Cardiac fibroblast (primary cell): ENCODE measurements at places on chromosomes 2 and 18.

DNA sequence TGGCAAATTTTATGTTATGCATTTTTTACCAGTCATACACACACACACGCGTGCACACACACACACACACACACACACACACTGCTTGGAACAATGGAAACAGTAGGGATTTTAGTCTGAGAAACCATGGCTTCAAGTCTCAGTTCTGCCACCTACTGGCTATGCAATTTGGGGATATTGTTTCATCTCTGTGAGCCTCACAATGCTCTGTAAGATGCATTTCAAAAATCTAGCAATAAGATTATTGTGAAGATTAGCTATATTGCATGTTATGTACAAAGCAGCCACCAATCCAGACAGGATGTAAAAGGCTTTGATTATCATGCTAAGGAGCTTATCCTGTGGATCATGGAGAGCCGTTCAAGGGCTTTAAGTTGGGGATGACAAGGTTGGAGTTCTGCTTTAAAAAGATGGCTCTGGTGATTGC lies 401.4 kb downstream of the NBAS start:
- DNase-seq = peak; percentile 70

DNA sequence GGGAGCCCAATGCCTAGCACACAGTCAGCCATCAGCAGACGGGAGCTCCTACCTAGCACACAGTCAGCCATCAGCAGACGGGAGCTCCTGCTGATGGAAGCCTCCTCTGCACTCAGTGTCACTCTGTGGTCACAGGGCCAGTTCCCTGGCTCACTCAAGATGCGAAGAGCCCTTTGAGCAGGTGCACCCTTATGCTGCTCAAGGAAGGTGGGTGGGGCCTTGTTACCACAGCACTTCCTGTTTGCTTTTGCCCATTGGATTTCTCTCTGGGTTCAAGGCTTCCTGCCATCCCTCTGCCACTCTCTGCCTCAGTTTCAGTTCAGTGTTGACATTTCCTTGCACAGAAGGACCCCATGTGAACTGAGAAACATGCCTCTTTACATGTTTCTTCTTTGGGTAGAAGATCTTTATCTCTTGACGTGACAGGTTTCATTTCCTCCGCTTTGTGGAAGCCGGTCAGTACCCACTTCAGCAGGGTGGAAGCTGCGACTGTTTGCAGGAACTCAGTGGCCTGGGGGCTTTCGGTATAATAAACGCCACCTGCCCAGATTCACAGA lies 11.6 kb downstream of the TRIB2 start:
- no peak for DNase-seq

DNA sequence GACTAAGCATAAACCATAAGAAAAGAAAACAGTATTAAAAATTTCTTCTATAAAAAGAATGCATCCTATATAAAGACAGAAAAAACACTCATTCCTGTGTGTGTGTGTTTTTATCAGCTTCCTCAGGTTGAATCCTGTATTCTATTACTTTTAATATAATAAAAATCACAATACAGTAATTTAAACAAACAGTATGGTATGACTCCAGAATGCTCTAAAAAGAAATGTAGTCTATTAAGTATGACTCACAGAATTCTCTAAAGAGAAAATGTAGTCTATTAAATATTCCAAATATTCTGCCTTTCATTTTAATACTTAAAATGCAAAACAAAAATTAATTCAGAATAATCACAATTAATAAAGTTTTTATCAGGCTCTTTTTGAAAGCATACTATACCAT lies 19.8 kb downstream of the CCDC88A start:
- DNase-seq = no peak

DNA sequence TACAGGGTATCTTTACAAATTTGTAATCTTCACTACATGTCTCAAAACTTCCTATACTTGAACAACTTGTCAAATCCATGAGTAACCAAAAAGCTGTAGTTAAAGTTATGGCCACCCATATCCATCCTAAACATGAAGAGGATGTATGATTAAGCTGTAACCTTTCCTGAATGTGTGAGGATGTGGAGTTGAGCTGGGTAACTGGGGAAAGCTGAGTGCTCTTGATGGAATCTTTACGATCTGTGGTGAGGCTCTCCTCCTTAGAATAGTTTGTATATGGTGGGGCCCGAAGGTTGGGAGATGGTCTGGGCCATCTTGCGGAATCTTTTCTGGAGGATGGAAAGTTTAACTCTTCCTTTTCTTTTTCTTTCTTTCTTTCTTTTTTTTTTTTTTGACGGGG lies 29.4 kb downstream of the DPP4 start:
- DNase-seq = no peak

- peak; percentile 6 for DNase-seq
Measured at GRCh38 chr18:74896390-74896991, 298.8 kb downstream of the ZNF407 start.

- DNase-seq = no peak
Measured at GRCh38 chr2:66748939-66749338, 314.0 kb downstream of the MEIS1 start.

DNA sequence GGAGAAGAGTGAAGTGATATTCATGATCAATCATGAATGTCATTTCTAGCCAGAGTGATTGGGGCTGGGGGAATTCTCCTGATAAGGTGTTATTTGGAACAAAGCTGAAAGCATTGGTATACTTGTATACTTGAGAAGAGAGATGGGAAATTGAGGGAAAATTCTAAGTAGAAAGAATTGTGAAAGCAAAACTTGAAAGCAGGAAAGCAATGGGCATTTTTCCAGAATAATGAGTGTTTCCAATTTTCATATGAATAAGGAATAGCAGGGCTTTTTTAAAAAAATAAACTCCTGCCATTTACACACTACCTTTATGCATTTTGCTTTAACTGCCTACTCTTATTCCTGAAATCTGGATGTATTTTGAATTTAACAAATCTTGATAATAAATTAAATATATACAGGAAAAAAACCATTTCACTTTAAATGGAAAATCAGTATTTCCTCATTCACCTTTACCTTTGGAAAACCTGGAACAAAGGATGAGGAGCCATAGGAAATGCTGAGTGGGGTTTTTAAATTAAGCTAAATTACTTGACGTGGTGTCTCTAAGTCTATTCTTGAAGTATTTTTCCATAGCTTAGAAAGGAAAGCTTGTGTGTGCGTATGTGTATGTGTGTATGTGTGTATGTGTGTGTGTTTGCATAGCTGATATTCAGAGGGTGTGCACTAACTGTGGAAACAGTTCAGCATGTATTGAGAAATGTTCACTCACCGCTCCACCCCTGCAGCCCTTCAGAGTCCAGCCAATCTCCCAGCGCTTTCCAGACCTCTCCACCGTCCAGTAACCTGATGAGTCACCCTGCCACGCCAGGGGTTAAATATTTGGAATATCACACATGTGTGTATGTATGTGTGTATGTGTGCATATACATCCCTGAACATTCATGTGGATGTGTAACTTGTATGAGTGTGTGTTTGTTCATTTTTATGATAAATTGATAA lies 427.3 kb downstream of the THSD7B start:
- DNase-seq = peak; percentile 15

DNA sequence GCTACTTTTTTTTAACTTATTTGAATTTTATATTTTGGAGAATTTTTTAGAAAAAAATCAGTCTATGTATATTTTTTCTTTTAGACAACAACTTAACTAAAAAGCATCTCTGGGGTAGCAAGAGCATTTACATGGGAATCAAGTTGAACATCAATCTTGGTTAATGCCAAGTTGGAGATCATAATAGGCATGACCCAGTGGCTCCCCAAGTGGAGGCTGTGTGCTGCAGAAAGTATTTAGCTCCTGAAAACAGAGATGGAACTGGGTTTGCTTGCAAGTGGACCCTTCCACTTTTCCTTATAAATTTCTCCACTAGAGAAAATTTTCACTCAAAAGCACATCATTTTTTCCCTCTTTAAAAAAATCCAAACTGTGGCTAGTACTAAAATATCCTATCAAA lies 23.9 kb upstream of the CAVIN2 start:
- DNase-seq = no peak

DNA sequence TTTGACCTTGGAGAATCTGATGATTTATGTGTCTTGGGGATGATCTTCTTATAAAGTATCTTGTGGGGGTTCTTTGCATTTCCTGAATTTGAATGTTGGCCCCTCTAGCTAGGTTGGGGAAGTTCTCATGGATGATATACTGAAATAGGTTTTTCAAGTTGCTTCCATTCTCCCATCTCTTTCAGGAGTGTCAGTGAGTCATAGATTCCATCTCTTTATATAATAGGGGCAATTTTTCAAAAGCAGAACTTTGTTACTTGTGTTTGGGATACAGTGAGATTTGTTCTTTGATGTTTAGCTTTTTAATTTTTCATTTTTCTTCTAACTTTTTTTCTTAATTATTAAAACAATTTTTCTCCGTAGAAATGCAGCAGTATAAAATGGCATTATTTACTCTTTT lies 19.4 kb downstream of the TMEM87B start:
- DNase-seq = no peak

GRCh38 chr2:195531754-195532153 lies 125.3 kb upstream of the SLC39A10 start:
- DNase-seq = peak; percentile 41

DNA sequence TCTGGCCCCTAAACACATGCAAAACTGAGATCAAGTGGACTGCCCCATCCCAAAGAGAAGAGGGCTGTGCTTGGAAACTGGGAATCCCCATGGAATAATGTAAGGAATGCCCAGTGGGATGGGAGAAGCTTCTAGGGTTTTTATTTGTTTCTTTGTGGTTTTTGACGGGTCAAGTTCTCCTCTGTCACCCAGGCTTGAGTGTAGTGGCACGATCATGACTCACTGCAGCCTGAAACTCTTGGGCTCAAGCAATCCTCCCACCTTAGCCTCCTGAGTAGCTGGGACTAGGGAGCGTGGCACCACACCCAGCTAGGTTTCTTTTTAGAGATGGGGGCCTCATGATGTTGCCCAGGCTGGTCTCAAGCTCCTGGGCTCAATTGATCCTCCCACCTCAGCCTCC lies 101.7 kb upstream of the ZSWIM2 start:
- DNase-seq = peak; percentile 9

- DNase-seq = no peak
Measured at GRCh38 chr2:30871980-30872789, 64.9 kb upstream of the CAPN13 start.

- no peak for DNase-seq
Measured at GRCh38 chr2:240762971-240763370, 57.0 kb downstream of the KIF1A start.

DNA sequence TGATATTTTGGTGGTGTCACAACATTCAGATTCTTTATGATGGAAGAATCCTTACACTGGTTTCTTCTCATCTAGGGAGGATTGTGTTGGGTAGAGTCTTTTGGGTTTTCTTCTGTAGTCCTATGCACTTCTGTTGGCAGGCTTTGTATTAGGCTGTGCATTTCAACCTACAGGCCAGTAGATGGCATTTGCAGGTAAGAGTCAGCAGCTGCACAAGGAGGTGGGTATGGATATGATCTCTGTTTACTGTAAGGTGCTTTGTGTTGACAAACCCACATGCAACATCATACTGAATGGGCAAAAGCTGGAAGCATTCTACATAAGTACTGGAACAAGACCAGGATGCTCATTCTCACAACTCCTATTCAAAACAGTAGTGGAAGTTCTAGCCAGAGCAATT lies 656.8 kb downstream of the METTL4 start:
- peak; percentile 16 for DNase-seq

DNA sequence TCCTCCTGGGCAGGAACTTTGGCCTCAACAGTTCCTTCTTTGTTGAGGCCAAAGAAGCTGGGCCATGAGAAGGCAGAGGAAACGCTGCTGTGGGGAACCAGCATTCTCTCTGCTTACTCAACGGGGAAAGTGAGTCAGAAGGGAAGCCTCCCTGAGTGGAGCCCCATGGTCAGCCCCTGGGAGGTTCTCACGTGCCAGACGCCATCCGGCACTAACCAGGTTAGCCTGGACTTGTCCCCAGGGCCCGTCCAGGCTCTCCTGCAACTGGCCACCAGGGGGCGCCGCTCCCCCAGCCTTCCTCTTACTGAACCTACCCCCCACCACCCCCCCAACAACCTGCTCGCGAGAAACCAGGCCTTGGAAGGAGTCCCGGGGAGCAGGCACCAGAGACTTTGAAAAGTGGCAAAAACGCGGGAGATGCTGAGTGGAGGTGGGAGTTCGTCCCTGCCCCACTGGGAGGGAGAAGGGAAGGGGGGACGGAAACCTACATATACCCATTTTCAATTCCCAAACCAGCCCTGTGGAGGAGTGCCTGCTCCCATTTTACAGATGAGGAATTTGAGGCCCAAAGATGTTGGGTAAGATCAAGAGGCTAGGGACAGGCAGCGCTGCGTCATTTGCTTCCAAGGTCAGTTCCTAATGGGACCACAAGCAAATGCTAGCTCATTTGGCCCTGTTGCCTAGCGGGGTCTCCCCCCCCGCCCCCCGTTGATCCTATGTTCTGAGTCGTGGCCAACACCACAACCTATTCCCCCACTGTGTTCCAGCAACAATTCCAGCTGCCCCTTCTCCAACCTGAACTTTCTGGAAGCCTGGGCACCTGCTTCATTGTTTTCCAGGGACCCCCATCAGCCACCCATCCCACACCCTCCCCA lies 20.0 kb downstream of the TEX44 start:
- DNase-seq = peak; percentile 98

GRCh38 chr2:62868947-62869346 lies 163.4 kb downstream of the EHBP1 start:
- no peak for DNase-seq

DNA sequence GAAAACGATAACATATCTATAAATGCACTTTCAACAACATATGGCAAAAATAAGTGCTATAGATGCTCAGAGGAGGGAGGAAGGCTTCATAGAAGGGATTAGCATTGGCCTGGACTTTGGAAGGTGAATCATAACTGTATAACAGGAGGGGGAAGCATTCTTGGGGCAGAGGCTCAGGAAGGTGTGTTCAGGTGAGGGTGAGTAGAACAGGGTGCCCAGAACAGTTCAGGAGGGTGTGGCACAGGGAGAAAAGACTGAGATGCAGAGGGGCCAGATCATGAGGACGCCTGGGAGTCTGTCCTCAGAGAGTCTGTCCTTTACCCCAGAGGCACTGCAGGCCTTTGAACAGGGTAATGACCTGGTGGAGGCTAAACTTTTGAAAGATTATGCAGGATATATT lies 29.3 kb upstream of the MEP1B start:
- DNase-seq = no peak

DNA sequence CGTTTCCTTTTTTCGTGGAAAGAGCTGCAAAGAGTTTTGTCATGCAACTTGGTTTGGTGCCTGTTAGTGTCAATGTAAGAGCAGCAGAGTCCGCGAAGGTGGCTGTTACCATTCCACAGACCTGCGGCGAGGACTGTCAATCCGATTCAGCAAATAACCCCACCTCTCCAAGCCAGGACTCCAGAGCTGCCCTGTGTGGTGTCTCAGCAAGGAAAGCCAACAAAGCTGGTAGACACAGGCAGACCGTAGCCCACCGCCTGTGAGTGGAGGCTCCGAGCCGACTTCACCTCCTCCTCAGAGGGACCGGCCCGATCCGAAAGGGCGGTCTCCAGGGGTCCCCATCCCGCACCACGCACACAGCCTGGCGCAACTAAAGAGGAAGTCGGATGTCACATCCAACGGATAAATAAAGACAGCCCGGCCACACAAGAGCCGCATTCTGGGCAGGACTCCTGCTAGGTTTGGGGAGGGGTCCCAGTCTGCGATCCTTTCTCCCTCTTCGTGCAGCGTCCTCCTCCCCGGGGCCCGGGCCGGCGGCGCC lies 819 bp downstream of the ANKRD44 start:
- DNase-seq = peak; percentile 20
